ENCODE measurements at places on chromosomes 7 and 10. TPM values are rescaled to one million over a fixed set of nuclear protein-coding genes. Genes with fewer than 3 reads are reported as not detected.
A peak's percentile ranks its signal among the peaks of the same experiment; 100 is the strongest.

GRCh38 chr7:42099066-42099465 lies 137.9 kb downstream of the GLI3 start:
- no peak for DNase-seq

GRCh38 chr10:10644676-10645385 lies 372.8 kb upstream of the CELF2 start:
- DNase-seq, result peak; percentile 96

DNA sequence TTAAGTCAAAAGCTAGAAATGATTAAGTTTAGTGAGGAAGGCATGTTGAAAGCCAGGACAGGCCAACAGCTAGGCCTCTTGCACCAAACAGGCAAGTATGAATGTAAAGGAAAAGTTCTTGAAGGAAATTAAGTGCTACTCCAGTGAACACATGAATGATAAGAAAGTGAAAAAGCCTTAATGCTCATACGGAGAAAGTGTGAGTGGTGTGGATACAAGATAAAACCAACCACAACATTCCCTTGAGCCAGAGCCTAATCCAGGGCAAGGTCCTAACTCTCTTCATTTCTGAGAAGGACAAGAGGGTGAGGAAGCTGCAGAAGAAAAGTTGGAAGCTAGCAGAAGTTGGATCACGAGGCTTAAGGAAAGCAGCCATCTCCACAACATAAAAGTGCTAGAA lies 53.0 kb downstream of the DNAJC1 start:
- DNase-seq, result no peak

Gene TMEM139
- not detected for total RNA-seq

- DNase-seq, result no peak
Observed at GRCh38 chr10:5453749-5454489, 41.6 kb downstream of the NET1 start.

DNA sequence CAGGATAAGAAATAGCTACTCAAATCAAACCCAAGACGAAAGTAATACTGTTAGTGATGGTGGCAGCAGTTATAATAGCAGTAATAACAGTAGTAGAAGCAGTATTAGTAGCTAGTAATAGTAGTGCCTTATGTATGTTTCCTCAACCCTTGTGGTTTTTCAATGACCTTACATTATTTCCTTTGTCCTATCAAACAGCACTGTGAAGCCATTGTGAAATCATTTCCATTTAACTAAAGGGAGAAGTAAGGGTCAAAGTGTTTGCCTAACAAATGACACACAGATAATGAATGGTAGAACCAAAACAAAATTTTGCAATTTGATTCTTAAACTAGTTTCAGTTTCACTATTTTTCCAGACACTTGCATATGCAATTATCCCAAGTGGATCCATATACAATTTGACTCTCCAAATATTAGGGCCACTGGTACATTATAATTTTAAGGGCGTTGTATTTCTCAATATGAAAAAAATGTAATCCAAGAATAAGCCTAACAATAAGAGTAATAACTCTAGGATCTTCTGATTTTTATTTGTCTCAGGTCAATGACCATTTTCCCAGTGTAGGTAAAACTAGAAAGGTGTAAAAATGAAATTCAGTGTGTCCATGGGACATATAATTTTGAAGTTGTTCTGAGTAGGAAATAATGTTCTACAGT lies 33.7 kb upstream of the TMEM26 start:
- DNase-seq, result peak; percentile 67

DNA sequence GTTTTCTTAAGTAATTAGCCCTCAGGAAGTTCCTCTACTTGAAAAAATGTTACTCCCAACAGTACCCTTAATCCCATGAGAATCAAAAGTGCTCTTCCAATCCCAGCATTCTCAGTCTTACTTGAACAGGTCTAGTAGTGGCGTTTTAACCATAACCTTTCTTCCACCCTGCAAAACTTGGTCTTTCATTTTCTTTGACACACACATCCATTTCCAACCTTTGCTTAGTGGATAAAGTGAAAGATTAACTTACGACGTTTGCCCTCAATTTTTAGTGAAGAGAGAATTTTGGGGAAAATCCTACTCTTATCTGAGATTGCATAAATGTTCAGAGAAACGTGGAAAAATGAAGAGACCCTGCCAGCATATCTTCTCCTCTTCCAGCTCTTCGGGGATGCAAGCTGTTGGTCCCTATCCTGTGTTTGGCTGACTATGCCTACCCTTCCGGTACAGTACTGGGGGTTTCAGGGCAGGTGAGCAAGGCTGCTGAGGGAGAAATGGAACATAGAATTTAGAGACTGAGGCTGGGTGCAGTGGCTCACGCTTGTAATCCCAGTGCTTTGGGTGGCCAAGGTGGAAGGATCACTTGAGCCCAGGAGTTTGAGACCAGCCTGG lies 18.8 kb downstream of the WBP1L start:
- DNase-seq, result no peak

DNA sequence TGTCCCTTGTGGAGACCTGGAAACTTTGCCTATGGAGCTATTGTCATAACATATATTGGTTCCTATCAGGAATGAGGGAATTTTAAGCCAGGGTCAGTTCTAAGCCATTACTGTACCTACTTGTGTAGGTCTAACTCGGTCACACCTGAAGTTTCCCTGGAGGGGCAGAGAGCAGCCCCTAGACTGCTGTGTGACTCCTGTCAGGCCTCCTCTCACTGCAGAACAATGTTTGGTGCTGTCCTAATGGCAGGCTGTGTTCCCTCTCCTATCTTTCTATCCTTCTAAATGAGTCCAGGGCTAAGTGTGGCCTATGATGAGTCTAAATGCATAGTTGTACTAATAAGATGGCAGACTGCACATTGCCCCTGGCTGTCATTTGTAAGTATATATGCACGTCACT lies 14.2 kb downstream of the MBL2 start:
- no peak for DNase-seq

DNA sequence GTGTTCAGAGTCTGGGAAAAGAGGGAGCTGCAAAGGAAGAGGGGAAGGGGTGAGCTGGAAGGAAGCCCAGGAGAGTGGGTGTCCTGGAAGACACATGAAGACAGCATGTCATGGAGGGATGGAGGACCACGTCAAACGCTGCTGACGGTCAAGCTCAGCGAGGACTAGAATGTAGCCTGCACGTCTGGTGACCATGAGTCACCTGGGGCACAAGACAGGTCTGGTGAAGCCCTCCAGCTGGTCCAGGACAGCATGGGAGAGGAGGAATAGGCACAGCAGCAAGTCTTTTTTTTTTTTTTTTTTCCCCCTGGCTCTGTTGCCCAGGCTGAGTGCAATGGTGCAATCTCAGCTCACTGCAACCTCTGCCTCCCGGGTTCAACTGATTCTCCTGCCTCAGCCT lies 19.6 kb upstream of the AMZ1 start:
- peak; percentile 37 for DNase-seq

GRCh38 chr7:129780257-129780973 lies 168.9 kb downstream of the NRF1 start:
- no peak for DNase-seq

DNA sequence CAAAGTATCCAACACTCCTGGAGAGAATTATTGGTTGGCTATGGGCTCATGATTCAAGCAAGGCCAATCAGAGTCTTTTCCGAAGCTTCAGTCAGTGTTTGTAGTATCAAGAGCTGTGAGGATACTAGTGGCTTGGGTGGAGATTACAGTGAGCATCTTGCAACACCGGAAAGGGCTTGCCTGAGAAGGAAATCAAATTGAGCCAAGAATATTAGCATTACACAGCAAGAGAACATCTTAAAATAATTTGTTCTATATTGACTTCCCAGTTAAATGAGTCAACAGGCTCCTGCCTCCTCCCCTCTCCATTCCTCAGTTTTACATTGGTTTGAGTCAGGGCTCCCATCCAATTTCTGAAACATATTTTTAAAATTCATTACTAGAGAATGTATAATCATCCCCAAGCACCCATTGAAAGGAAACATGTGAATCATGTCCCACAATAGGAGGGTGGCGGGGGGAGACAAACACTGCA lies 127.4 kb downstream of the ELAPOR2 start:
- DNase-seq, result peak; percentile 82

Gene OLAH
- total RNA-seq, result 2.6 TPM

GRCh38 chr10:47146572-47146971 lies 153.4 kb upstream of the GDF10 start:
- DNase-seq, result no peak

Gene CC2D2B
- total RNA-seq, result 0.11 TPM

GRCh38 chr10:123009105-123009820 lies 457 bp downstream of the ACADSB start:
- no peak for DNase-seq

DNA sequence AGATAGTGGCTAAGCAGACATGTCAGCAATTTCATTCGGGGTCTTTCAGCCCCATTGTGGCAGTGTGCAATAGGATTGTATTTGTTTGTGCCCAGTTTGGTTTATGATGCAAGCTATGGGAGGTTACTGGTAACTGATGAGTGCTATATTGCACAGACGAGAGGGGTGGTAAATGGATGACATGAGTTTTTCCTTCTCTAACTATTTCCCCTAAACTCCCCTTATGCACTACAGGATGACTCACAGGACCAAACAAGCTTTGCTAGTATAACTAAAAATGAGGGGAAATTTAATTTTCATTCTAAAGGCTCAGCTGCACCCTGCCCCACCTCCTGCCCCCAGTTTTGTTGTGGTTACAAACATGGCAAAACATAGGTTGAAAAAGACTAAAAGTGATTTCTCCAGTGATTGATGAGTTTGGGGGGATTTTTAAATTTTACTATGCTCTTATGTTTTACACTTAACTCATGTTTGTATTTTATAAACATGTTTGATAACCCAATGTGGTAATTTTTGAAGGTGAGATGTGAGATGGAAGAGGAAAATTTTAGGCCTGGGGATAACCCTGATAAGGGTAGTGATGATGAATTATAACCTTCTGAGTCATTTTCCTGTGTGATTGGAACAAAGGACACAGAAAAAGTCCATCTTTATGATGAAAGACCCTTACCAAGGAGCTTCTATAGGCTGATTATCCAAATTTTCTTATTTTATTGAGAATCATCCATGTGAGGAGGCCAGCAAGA lies 60.8 kb upstream of the NAMPT start:
- DNase-seq, result peak; percentile 25

Gene LEP
- total RNA-seq, result not detected

Gene KIAA1217
- total RNA-seq, result 5.2 TPM

DNA sequence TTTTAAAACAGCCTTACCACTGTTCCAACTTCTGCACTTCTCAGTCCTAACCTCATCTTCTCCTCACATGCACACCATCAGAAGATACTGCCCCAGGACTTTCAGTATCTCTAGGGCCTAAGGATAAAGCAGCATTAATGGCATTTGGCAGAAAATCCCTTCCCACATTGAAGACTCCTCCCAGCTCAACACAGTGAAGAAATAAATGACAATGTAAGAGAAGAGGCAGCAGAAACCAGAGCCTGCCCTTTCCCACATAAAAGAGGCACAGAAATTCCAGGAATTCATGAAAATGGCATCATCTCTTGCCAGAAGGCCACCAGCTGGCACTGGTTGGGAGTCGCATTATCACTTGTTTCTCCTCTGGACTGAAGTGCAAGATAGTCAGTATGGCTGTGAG lies 3.7 kb downstream of the GCC1 start:
- DNase-seq, result peak; percentile 22

- DNase-seq, result no peak
Observed at GRCh38 chr7:37128327-37129034, 320.2 kb downstream of the ELMO1 start.

DNA sequence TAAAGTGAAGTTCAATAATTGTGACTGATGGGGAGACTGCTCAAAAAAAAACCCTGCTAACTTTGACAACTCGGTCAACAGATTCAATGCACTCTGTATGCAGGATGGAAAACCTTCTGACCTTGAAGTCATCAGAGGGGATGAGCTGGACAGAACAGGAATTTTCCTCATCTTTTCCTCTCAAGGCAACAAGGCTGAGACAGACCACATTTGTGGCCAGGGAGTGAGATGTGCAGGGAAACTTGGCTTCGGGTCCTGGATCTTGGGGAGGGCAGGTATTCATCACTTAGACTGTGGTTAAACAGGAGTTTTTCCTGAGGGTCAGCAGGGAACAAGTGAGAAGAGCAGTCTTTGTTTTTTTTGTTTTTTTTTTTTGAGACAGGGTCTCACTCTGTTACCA lies 100.6 kb downstream of the BAMBI start:
- DNase-seq, result no peak

Gene POMZP3
- 18.1 TPM for total RNA-seq

GRCh38 chr10:62726142-62726541 lies 78.4 kb upstream of the ADO start:
- no peak for DNase-seq

DNA sequence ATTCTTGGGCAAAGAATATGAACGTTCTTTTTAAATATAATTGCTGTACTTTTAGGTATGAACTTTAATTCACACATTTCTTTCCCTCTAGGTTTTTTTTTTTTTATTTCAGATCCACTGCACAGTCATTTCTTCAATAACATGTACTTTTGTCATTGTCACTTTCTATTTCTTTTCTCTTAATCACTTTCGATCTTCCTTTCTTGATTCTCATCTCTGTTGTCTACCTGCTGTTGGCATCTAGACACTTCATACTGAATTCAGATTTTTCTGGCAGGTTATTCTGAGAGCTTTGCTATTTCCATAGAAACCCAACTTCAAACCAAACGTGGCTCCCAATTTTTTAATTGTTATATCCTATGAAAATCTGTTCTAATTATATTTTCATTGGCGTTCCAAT lies 211.7 kb upstream of the KLF6 start:
- DNase-seq, result no peak

Gene DRGX
- total RNA-seq, result not detected

GRCh38 chr10:36738738-36739431 lies 386.5 kb upstream of the ANKRD30A start:
- no peak for DNase-seq

GRCh38 chr10:34504534-34504933 lies 310.6 kb downstream of the PARD3 start:
- peak; percentile 57 for DNase-seq

GRCh38 chr10:19728964-19729363 lies 87.3 kb upstream of the PLXDC2 start:
- DNase-seq, result no peak

DNA sequence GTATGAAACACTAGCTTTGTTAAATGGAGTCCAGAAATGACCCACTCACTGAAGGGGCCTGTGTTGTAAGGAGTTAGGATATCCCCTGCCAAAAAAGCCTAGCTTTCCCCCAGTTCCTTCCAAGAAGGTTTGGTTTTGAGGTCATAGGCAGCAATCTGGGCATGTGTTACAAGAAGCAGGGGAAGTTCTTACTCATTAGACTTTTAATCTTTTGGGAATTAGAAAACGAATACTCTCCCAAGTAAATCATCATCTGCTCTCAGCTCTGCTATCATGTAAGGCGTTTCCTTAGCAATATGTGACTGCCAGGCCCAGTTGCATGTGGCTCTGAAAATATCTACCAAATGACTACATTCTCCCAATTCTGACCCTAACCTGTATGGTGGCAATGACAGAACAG lies 3.7 kb downstream of the NOD1 start:
- DNase-seq, result peak; percentile 61

DNA sequence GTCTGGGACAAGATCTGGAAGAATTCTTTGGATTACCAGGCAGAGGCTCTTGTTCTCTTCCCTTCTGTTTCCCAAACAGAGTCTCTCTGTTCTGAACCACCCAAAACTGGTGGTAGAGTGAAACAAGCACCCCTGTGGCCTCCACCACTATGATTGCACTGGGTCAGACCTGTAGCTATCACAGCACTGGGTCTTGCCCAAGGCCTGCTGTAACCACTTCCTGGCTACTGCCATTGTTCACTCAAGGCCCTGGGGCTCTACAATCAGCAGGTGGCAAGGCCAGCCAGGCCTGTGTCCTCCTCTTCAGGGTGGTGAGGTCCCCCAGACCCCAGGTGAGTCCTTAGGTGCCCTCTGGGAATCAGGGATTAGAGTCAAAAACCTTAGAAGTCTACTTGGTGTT lies 4.1 kb upstream of the LRRC17 start:
- no peak for DNase-seq

Gene LOXL4
- total RNA-seq, result 0.46 TPM

- no peak for DNase-seq
Observed at GRCh38 chr10:117334926-117335325, 40.3 kb downstream of the PDZD8 start.

Data from LHCN-M2 (cell line).